ENCODE measurements at places on chromosomes 1 and 21.

DNA sequence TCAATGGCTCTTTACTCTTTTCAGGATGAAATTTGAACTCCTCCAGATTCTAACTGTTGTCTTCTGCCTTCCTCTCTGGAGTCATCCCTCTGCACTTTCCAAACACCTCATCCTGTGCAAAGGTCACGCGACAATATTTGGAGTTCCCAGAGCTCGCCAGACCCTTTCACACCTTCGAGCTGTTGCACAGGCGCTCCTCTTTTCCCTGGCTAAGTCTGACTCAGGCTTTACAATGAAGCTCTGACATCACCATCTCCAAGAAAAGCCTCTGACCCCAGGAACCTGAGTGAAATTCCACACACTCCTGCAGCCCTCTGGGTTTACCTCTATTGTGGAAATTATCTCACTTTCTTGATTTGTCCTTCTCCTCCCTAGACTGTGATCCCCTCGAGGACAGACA is 270.3 kb downstream of the RGS7 start:
- no peak for DNase-seq

DNA sequence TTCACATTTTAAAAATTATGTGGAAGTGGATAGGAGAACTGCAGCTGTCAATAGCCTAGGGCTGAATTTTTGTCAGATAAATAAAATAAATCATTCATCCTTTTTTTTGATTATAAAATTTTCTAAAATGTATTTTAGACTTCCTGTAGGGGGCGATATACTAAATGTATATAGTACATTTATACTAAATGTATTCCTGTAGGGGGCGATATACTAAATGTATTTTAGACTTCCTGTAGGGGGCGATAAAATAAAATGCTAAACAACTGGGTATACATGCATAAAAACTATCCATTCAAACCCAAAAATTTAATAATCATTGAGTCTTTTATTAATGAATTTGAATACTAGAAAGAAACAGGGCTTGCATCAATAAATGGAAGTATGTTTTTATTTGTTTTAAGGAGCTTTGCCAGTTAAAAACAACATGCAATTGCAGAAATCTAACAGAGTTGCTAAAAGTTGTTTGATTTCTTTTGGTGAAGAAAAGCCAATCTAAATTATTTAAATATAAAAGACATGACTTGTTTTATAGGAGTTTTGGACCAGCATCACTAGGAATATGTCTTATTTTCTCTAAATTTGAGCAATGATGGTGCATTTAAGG is 31.4 kb downstream of the CLCA1 start:
- no peak for DNase-seq

GRCh38 chr1:86289161-86289560 is 107.0 kb downstream of the ODF2L start:
- DNase-seq, result no peak

DNA sequence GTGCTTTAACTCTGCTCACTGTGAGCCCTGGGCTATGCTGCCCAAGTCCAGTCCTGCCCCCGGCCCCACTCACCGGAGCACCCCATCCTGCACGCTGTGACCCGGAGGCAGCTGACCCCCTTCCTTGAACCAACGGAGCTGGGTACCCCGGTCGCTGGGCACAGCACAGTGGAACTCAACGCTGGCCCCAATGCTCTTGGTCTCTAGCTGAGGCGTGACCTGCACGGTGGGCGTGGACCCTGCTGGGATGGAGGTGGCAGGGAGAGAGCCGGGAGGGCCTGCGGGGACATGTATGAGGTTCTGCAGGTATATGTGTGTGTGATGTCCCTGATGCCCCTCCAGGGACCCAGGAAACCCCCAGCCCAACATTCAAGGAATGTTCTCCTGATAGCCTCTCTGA is 24.7 kb downstream of the LDLRAD2 start:
- no peak for DNase-seq

DNA sequence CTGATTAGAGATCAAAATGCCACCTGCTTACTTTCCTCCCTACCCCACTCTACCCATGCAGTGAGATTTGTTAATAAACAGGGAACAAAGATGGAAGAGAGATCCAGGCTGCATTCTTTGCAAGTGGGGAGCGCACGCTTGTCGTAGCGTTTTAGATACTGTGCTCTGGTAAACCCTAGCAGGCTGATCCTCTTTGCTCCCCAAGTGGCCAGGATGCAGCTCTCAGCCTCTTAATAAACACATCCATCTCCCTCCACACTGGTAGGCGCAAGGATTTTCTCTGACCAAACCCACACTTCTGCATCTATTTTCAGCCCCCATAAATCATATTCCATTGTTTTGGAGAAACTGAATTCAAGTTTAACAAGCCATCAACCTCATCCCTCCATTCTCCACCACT is 2.9 kb downstream of the PGBD5 start:
- DNase-seq, result no peak

DNA sequence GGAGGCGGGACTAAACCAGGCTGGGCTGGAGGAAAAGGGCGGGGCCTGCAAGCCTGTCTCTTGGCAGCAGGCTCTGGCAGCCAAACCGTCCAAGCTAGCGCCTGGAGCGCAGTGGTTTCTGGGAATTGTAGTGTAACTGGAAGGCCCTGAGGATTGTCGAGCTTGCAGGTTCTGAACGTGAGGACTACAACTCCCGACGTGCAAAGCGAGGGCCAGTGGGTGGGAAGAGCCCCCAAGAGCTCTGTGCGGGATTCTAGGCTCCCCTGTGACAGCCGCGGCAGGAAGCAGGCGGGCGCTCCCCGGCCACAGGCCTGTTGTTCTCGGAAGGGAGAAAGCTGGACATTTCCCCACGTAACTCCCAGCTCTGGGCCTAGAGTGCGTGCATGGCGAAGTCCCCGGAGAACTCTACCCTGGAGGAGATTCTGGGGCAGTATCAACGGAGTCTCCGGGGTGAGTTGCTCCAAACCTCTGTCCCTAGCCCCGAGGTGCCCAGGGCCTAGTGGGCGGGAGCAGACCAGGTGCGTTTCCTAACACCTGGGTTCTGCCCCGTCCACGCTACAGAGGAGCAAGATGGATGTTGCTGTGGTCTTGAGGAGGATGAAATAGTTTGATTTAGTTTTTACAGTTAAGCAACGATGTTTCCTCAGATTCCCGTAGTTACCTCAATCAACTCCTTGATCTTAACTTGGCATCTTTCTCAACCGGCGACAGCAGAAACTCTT is at the start of gene SDCCAG8:
TSS of gene SDCCAG8 (plus strand) at position 251 of the 722 bp plus-strand sequence. CDS start at position 384, 133 bp downstream.
- DNase-seq, result peak; percentile 100

DNA sequence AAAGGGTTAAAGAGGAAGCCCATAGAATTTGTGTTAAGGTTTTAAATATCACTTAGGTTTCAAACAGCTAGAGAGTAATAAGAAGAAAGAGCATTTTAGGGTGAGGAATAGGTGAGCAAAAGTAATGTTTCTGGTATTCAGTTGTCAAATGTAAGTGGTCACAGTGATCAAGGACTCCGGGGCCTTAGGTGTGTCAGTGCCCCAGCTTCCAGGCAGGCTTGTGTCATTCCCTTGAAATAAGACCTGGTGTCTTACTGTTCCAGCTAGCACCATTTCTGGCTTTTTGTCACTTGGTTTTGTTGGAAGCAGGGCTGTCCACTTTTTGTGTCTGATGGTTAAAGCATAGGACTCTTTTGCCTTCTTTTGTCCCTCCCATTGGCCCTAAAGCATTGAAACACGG is 69.6 kb downstream of the DYRK1A start:
- no peak for DNase-seq

DNA sequence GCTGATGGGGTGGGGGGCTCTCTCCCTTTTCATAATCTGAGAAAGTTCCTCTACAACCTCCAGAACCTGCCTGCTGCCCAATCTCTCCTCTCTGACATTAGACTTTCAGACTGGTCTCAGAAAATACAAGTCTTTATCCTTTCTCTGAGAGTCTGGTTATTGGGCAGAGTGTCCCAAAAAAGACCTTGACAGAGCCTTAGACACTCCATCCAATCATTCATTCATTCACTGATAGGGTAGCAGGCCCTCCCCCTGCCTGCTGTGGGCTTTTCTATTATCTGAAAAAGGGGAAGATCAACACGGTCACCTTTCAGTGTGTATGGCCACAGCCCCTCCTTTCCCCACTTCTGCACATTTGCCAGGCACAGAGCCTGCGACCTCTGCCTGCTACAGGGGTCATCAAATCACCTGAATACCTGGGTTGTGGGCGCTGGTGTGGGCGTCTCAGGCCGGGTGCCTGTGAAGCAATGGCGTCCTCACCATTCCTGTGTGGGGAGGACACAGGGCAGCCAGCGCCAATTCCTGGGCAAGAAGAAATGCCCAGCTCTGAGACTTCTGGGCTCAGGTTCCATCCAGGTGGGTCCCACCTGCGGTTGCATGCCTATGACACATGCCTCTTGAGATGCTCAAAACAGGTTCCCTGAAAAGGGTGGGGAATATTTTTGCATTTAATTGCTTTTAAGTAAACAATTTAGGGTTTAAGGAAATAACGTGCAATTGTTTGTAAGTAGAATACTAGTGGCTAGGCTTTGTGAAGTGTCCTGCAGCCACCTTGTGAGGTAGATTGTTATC is 52.8 kb downstream of the ELK4 start:
- DNase-seq, result no peak

GRCh38 chr1:64759968-64760367 is 15.1 kb downstream of the RAVER2 start:
- no peak for DNase-seq

DNA sequence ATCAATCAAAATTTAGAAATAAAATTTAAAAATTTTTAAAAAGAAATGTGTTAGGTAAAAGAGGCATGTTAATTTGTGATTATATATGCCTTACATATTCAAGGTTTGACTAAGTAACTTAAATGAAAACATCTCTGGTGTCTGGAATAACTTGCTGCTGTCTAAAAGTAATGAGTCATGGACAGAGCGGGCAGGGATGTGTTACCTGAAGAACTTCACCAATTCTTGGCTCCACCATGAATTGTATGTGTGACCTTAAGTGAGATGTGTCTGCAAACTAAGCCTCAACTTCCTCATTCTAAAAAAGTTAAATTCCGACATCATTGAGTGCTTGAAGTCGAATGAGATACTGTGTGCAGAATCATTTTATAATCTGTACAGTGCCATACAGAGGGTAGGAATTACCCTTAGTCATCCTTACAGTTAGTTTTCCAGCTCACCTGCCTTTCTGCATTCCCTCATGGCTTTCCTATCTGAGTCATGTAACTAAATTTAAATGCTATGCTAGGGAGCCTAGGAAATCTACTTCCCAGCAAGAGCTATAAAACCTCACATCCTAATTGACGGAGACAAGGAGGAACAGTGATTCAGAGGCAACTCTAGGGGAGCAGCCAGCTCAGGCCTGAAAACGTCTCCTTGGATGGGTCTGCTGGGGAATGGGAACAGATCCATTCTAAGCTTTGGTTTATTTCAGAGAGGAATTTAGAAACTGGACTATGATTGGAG is 100.7 kb upstream of the TSPAN2 start:
- peak; percentile 93 for DNase-seq

GRCh38 chr1:193416226-193417024 is 230.0 kb upstream of the B3GALT2 start:
- DNase-seq, result no peak

- DNase-seq, result no peak
Measured at GRCh38 chr1:202733251-202733650, 23.0 kb upstream of the SYT2 start.

DNA sequence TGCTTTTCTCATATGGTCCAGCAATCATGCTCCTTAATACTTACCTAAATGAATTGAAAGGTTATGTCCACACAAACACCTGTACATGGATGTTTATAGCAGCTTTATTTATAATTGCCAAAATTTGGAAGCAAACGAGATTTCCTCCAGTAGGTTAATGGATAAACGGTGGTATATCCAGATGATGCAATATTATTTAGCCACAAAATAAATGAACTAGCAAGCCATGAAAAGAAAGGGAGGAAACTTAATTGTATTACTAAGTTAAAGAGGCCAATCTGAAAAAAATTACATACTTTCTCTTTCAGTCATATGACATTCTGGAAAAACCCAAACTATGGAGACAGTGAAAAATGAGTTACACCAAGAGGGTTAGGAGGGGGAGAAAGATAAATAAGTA is 76.3 kb upstream of the LRRC7 start:
- no peak for DNase-seq

- DNase-seq, result no peak
Measured at GRCh38 chr1:197920067-197920396, 2.9 kb downstream of the LHX9 start.

DNA sequence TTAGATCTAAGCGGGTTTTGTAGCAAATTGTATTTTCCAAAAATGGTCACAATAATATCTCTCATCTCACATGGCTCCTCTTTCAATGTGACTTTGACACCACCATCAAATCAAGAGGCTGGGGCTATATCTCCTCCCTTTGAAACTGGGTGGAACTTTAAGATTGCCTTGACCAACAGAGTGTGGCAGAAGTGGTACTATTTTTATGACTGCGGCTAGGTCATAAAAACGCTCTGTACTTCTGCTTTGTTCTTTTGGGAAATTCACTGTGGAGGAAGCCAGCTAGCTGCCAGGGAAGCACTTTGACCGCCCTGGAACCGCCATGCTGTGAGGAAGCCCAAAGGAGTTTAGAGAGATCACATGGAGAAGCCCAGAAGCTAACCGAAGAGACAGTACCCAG is 50.7 kb upstream of the ACOT11 start:
- DNase-seq, result no peak

GRCh38 chr1:46802081-46802480 is 3.2 kb downstream of the CYP4B1 start:
- no peak for DNase-seq

GRCh38 chr1:34763142-34763781 is 3.7 kb downstream of the GJB4 start:
- DNase-seq, result no peak

DNA sequence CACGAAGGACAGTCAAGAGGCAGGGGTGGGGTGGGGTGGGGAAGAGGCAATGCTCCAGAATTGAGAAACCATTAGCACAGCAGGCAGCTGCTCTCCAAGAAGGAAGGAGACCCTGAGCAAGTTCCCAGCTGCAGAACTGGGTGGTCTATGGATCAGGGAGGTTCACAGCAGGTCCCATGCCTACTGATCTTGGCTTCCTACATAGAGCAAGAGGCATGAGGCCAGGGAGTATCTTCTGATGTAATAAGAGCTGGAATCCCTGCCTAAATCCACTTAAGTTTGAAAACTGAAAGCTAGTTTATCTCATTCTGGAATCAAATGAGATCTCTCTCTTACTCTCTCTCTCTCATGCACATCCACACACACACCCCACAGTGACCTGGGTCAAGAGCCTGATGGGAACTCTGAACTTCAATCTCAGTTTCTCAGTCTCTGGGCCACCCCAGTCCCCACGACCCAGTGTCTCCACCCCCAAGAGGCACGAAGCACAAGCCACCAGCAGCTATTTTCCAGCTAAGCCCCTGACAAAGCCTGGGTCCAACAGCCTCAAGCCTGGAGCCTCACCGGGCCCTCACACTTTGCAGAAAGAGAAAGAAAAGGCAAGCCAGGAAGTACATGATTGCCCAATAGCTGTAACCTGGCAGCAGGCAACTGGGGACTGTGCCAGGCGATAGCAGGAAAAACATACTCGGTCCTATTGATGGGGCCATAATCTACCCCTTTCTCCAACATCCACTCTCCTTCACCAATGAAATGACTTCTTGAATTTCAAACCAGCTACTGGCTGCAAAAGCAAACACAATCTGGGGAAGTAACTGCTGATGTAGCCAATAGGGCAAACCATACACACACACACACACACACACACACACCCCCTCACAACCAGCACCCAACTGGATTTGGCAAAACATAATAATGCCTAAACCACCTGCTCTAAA is 2.2 kb downstream of the NUAK2 start:
- no peak for DNase-seq

- DNase-seq, result peak; percentile 9
Measured at GRCh38 chr21:38413958-38414548, 84.2 kb downstream of the ERG start.
